DMS153 (cell line): ENCODE measurements at places on chromosomes 5 and 9.

DNA sequence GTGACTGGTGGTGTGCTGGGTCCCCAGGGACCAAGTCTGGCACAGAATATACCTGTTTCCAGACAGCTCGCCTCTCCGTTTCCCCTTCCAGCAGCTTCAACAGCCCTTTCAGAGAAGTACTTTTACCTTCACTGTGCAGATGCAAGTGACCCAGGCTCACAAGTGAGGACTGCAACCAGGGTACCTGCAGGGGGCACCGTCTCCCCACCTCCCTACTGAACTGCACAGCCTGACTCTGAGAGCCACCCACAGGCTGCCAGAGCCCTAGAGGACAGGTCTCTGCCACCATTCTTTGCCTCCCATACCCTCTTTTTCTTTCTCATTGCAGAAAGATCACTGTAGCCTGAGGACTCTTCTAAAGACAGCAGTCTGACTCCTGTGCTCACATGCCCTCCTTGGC lies 15.4 kb downstream of the IL9 start:
- DNase-seq, result no peak

- no peak for DNase-seq
Measured at GRCh38 chr5:151450605-151451004, 3.2 kb downstream of the SLC36A1 start.

DNA sequence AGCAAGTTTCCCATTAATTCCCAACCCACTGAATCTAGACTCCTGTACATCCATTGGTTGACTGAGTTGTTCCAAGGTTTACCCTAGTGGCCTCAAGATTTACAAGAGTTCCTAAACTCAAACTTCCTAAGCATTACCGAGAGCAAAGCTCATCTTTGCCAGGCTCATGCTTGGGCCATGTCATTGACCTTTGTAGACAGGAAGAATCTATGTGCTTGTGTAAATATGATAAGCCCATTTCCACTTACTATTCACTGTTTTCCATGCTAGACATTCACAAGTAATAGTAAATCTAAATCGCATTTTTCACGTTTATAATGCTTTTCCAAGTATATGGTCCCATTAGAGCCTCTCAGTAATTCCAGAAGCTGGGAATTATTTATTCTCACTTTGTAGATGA lies 534.5 kb upstream of the CLINT1 start:
- DNase-seq, result no peak

DNA sequence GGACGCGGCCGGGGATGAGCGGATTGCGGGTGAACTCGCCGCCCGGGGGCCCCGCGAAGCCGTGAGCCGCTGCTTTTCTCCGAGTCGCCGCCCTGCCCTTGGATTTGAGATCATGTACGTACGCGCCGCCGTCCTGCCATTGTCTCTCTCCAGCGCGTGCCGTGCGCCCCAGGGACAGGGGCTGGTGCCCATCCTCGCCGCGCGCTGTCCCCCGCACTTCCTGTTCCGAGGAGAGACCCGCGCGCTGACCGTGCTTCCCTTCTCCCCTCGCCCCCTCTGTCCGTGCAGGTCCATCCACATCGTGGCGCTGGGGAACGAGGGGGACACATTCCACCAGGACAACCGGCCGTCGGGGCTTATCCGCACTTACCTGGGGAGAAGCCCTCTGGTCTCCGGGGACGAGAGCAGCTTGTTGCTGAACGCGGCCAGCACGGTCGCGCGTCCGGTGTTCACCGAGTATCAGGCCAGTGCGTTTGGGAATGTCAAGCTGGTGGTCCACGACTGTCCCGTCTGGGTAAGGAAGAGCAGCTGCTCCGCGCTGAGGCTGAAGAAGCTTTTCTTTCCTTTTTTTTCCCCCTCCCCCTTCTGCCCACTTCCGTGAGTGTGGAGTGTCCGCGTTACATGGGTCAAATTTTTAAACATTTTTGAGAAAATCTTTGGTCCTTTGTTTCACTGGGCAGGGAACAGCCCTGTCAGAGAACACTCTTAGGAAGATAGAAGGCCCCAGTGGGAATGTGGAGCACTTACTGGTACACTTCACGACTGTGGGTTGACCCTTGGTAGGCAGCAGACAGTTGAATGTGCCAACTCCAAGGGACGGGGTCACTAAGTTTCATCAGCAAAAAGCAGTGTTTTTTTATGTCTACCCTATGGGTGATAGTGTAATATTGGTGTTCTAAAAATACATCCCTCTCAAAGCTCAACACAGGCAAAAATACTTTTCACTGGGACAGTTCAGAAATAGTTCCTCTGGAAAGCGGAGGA lies 727 bp downstream of the RHOBTB3 start:
- no peak for DNase-seq

- DNase-seq, result peak; percentile 78
Measured at GRCh38 chr9:68704814-68705530, at the start of gene PIP5K1B. Gene PIP5K1B, plus strand, starts transcription at chr9:68705240. Its CDS starts 117,375 bp downstream, at chr9:68822615.

DNA sequence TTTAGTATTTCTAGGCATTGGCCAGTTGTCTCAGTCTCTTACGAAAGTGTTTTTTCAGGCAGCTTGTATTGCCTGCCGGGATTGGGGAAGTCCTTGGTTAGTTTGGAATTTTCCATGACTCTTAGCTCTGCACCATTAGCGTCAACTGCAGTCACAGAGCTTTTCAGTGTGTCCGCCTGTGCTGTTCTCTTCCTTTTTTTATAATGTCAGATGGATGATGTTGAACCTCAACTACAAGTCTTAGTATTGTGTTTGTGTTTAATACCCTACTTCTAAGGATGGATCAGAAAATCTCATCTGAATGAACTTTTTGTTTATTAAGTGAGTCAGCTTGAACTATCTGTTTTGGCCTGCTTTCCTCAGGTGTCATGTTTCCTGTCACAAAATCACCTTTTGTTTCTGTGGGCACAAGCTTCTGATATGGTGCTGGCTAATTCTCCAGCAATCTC lies 33.1 kb downstream of the ATP6V0E1 start:
- no peak for DNase-seq

DNA sequence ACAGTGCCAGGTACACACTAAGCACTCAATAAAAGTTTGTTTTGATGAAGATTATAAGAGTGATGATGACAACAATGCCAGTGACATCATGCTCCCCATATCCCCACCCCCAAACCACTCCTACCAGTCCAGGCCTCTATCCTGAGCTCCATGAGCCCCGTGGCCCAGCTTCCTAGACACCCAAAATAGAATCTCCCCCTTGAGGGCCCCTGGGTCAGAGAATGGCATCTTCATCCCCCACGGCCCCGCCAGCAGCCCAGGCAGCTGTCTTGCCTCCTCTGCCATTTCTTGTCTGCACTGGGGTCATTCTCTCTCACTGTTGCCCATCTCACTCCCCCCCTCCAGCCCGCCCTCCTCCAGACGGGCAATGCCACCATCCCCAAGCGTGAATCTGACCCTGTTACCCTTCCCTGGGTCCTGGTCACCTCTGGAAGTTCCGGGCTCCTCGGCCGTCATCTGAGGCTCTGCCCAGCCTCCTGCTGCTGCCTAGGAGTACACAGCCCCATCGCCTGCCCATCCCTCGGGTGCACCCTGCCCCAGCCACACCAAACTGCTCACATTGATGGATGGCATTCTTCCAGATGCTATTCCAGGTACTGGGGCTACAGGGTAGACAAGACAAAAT lies 76.8 kb upstream of the LMX1B start:
- no peak for DNase-seq

DNA sequence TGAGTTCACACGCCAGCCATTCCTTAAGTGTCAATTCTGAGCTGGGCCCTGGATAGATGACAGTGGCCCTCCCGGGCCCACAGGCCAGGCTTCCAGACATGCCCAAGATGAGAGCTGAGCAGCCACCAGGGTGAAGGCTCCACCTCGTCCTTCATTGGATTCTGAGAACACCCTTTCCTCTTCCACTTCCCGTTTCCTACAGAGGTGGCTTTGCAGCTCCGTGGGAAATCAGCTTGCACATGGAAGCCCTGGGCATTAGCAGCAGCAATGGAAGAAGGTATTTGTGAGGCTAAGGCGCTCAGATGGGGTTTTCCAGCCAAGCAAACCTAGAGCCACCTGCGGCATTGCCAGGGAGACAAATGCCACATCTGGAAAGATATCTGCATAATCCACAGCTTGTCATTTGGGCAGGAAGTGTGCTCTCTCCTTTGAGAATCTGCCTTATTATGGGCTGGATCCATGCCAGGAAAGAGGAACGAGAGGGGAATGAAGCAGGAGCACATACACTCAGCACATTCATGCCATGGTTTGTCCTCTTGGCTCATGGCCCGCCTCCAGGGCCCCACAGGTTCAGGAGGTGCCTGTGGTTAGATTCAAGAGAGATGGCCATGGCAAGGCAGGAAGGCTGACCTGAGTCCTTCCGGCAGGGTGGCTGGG lies 34.1 kb downstream of the CFAP77 start:
- peak; percentile 70 for DNase-seq

DNA sequence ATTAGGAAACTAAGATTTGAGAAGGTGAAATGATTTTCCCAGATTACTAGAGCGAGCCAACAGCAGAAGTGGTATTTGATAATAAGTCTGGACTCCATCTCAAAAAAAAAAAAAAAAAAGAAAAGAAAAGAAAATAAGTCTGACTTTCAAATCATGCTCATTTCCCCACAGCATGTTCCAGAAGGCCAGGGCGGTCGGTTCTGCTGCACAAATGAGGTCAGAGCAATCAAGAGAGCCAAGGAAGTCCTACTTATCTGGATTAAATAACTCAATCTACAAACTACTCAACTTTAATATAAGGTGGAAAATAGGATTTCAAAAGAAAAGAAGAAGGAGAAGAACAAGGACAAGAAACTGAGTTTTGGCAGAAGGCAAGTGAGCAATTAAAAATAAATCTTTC lies 130.4 kb upstream of the RASA1 start:
- DNase-seq, result no peak

DNA sequence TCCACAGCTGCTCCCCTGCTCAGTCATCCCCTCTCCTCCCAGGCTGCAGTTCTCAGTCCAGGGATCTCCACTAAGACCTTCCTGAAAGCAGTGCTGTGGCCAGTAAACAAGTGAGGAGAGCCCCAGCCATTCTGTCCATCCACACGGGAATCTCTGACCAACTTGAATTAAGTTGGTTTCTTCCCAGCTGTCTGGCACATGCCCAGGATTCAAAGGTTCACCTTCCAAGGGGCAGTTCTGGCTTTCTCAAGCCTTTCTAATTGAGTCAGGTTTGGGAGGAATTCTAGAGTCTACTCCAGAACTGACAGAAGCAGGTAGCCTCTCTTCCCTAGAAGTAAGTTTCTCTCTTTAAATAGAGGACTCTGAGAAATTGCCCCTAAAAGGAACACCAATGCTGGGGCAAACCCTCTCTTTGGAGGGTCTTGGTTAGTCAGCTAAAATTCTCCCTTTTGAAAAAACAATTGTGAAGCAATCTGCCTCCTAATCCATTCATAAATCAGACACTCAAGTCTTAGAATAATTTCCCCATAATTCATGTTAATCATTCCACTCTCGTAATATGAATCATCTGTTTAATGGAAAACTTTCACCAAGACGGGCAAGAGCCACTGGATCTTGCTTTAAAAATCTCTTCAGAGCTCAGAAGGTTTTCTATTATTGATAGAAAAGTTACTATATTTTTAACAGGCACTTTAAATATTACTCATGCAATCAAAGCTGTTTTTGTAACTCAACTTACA lies 133.8 kb downstream of the SPOCK1 start:
- DNase-seq, result no peak
